ENCODE measurements at places on chromosomes 13 and 19.

GRCh38 chr13:59790626-59791025 lies 373.1 kb downstream of the DIAPH3 start:
- DNase-seq: no peak

DNA sequence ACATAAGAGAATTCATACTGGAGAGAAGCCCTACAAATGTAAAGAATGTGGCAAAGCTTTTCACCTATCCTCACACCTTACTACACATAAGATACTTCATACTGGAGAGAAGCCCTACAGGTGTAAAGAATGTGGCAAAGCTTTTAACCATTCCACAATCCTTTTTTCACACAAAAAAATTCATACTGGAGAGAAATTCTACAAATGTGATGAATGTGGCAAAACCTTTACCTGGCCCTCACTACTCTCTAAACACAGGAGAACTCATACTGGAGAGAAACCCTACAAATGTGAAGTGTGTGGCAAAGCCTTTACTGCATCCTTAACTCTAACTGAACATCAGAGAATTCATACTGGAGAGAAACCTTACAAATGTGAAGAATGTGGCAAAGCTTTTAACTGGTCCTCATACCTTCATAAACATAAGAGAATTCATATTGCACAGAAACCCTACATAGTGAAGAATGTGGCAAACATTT lies 14.0 kb upstream of the ZNF506 start:
- no peak for DNase-seq

- DNase-seq: peak; percentile 62
Measured at GRCh38 chr19:1220976-1221903, 15.7 kb downstream of the STK11 start.

DNA sequence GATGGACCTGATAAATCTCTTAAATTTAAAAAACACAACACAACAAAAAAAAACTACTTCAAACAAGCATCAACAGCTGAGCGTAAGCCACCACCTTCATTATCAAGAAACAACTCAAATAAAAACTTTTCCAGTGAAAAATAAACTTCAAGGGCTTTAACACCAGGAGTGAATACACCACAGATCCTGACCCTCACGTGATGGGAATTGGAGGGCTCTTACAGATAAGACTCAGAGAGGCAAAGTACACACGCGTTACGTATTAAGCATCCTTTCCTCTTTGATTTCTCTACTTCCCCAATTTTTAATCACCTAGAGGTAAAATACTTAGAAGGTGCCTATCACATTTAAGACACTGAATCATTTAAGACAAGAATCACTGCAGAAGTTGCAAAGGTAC lies 573 bp upstream of the STARD13 start:
- DNase-seq: no peak
